AG08395 (cell line): ENCODE measurements at places on chromosomes 6 and 20.

GRCh38 chr20:48478370-48478769 lies 349.4 kb downstream of the PREX1 start:
- no peak for DNase-seq

- DNase-seq: no peak
Observed at GRCh38 chr20:56987986-56988385, 278.5 kb downstream of the BMP7 start.

DNA sequence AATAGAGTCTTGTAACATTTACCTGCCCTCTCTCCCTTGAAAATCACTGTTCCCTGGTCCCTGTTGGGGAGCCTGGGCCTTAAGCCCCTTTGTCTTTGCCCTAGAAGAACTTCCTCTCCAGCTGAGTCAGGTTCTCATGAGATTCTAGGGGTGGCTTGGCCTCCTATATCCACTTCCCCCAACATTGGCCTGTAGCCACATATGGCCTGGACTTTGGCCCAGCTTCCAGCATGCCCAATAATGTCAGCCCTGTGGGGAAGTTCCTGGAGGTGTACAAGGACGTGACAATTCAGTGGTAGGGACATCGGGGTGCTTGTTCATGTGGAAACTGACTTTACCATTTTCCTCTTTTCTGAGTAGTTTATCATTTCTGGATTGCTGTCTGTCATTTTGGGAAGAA lies 17.2 kb upstream of the MAS1L start:
- no peak for DNase-seq

GRCh38 chr6:42030585-42031506 lies 19.5 kb upstream of the TAF8 start:
- DNase-seq: no peak

DNA sequence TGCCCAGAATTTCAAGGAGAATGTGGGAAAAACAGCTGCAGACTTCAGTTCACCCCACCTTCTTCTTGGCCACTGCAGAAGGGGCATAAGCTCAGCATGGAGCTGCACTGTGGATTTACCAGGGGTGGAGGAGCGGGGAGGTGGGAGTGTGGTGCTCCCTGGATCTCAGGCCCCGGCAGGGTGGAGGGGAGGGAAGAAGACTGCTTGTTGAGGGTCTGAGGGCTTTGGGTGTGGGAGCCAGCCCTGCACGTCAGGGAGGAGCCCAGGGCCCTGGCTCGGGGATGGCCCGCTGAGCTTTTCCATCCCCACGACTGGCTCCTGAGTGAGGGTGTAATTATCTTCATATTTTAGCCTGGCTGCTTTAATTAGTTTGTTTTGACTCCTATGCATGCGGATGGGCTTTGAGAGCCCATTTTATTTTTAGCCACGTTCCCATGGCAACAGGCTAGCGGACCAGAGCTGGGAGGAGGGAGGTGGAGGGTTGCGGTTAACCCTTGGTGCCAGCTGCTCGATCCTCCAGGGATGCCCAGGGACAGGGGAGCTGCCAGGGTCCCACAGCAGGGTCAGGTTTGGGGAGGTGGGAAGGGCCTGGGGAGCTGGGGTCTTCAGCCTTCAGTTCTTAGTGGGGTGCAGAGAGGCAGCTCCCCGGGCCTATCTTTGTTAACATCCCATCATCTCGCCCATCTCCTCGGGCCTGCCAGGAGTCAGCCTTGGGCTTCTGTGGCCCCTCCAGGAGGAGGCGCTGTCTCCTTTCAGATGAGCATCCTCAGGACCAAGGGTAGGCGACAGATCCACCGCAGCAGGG lies 68.2 kb downstream of the RAB44 start:
- DNase-seq: peak; percentile 90

GRCh38 chr6:14305131-14305530 lies 187.6 kb downstream of the CD83 start:
- no peak for DNase-seq

- peak; percentile 41 for DNase-seq
Observed at GRCh38 chr6:33983109-33983716, 162.7 kb downstream of the GRM4 start.

DNA sequence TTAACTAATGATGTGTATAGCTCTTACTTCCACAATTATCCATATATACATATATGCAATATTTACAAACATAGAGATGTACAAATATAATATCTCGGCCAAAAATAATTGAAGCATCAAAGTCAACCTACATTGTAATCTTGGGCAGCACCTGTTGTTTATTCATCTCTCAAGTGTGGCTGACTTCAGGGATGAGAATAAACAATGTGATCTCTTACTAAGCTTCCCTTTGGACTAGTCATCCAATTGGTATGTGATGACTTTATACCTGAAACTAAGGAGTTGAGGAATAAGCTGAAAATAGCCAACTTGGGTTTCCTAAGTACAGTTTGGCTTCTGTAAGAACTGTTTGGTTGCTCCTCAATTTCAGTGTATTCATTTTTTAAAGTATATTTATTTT lies 256.6 kb downstream of the KHDC1L start:
- DNase-seq: no peak
